ENCODE measurements at places on chromosomes 11 and 22. TPM values are rescaled to one million over a fixed set of nuclear protein-coding genes. Genes with fewer than 3 reads are reported as not detected.

DNA sequence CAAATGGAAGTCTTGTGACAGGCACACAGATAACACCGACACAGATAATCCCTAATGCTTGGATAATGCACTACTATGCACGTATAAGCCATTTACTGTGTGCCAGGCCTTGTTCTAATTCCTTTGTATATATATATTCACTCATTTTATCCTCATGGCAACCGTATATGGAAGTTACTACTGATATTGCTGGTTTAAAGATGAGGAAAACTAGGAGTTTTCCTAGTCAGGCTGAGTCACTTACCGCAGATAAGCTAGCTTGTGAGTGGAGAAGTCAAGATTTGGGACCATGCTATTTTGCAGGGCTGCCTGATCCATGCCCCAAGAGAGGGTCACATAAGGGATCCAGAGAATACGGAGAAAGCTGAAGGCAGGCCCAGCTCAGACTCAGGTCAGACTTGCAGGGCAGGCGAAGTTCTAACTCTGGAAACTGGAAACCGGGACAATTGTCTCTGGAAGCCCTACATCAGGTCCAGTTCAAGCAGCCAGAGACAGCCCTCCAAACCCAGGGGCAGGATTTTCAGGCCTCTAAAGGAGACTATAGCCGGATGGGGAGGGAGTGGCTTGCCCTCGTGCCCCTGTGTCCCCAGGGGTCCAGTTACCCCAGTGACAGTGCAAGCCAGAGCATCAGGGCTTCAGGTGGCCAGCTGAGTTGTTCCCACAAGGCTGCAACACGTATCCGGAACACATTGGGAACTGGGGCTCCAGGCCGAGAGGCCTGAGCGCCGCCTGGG is 534.8 kb downstream of the INSC start:
- DNase-seq = no peak

- DNase-seq = no peak
Measured at GRCh38 chr22:30225220-30225927, 21.2 kb downstream of the LIF start.

The BIK gene
- total RNA-seq = 2.3 TPM

DNA sequence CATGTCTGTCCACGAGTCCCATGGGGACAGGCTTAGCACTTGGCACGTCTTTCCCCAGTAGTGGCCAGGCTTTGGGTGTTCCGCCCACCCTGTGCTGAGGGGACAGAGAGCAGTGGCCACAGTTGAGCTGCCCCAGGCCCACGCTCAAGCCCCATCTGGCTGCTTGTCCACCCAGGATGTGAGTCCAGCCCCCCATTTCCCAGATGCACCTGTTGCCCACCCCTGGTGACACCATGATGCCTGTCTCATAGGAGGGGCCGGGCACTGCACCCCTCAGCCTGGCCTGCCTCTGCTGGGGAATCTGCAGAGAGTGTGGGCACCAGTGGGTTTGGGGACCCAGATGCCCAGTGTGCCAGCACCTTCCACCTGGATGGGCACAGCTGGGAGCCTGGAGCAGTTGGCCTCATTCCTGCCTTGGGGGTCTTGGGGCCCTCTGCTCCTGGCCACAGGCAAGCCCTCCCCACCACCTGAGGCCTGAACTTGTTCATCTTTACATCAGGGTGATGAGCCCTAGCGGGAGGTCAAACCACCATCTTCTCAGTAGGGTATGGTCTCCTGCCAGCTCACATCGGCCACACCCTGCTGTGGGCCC is 5.7 kb downstream of the SIGIRR start:
- DNase-seq = peak; percentile 4

The KRTAP5-11 gene
- not detected for total RNA-seq

DNA sequence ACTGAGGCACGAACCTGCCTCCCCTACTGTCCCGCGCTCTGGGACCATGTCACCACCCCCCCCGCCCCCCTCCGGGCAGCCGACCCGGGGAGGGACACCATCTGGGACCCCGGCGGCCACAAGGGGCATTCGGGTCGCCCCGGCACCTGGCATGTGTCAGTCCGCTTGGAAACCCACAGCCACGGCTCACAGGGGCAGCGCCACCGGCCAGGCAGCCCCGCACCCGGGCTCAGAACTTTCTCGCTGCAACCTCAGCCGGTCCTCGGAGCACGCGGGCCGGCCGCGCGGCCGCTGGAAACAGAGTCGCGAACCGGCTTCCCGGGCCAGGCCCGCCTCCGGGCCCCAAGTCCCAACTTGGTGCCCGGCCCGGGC is 159.9 kb upstream of the GRK3 start:
- no peak for DNase-seq

DNA sequence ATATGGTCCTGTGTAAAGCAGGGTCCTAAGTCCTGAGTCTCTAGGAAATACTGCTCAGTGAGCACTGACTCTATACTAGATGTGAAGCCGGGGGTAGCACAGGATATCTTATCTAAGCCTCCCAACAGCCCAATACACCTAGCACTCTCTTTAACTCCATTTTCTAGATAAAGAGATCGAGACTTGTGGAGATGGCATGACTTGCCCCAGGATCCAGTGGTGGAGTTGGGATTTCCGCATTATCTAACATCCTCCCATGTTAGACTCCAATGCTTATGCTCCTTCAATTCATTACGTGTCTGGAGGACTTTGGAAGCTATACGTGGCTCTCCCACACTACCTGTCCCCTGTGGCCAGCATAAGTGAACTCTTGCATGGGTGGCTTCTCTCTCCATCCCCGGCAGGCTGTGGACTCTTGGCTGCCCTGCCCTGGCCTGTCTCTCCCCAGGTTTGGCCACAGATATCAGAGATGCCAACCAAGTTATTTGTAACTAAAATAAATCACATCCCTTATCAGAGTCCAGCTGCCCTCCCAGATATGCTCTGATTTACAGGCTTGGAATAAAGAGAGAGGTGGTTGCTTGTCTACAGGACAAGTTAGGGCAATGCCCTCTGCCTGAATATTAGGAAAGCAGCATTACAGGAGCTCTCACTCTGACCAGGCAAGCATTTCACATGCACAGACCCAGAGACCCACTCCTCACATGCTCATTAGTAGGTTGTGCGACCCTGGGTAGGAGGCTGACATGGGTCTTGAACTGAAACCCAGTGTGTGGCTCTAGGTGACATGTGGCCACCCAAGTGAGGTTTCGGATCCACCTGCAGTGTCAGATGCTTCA is 4.5 kb downstream of the CD44 start:
- no peak for DNase-seq

DNA sequence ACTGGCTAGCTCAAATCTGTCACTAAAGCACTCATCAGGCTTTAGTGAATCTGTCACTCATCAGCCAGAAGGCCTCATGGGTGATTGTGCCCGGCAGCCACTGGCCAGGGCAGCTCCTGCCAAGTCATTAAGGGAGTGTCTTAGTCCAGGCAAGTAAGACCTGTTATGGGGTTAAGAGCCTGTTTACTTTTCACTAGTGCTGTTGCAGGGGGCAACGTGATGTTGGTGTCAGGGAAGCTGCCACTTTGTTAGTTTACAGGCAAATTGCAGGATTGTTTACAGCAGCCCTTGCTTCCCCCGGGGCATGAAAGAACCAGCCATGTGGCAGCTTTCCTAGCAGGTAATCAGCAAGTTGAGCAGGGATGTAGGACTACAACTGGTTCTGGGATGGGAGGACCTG is 155.6 kb upstream of the NCAM1 start:
- no peak for DNase-seq

DNA sequence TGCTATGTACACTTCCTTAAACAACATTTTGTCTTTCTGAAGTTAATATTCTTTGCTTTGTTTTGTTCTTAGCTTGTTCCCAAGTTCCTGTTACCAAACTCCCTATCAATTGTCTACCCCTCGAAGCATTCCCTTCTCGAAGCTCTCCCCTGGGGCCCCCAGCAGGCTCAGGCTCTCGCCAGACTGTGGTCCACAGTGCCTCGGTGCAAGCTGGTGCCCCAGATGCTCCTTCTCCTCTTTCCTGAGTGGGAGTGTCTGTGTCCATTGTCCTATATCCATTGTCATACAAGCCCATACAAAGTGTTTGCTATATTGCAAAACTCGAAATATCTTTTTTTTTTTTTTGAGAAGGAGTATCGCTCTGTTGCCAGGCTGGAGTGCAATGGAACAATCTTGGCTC is 51.7 kb upstream of the RTL6 start:
- no peak for DNase-seq

The IL10RA gene
- total RNA-seq = 274 TPM

The ELFN2 gene
- total RNA-seq = 0.10 TPM

The PRODH gene
- total RNA-seq = not detected

The SYT12 gene
- not detected for total RNA-seq

GRCh38 chr11:98836156-98836555 is 184.6 kb upstream of the CNTN5 start:
- DNase-seq = no peak

The BTBD18 gene
- not detected for total RNA-seq

DNA sequence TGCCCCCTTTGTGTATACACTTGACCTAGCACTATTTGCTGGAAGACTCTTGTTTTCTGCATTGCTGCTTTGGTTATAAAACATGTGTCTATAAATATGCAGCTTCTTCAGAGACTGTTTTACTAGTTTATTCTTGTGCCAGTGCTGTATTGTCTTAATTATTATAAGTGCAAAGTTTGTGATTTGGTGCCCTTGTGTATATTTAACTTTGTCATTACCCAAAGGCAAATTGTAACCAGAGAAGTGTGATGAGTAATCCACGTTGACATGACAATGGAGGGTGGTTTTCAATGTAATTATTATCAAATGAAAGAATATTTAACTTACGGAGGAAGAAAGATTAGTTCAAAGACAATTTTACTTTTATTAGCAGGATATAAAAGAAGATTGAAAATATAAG is 75.0 kb upstream of the PRODH start:
- DNase-seq = no peak

The TRIM49 gene
- not detected for total RNA-seq

The CD82 gene
- total RNA-seq = 146 TPM

The SLC17A6 gene
- not detected for total RNA-seq
